ENCODE measurements at places on chromosomes 13 and 19.

GRCh38 chr13:51957377-51958216 is 53.7 kb downstream of the ATP7B start:
- no peak for DNase-seq

GRCh38 chr19:56885173-56885985 is 44.9 kb upstream of the PEG3 start:
- no peak for DNase-seq

DNA sequence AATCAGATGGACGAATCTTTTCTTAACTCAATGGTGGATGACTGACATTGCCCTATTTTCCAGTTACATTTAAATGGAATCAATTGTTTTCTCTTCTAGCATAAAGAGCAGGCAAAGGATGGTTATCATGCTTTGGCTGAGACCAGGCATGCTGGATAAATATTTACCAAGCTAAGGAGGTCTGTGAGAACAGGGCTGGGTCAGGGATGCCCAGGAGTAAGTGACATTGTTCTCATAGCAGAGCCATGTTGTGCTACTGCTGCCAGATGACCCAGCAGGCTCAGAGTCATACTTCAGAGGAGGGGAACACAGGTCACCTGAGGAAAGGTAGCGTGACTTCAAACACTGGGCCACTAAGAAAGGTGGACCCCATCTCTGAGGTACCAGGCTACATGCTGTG is 116.0 kb upstream of the RNF113B start:
- DNase-seq, result no peak

DNA sequence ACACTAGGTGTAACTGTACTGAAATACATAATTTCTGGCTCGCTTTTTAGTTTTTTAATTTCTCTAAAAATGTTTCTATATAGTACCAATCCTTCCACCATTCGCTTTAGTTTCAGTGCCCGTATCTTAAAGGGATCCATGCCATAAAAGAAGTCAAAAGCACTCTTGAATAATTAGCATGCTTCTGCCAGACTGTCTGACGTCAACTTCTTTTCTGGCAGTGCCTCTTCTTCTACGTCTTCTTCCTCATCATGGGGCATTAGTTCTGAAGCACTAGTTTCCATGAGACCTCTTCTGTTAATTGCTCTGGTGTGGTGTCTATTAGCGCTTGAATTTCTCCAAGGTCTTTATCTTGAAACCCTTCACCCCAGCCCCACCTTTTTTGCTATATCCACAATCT is 93.8 kb upstream of the DOCK9 start:
- DNase-seq, result no peak

DNA sequence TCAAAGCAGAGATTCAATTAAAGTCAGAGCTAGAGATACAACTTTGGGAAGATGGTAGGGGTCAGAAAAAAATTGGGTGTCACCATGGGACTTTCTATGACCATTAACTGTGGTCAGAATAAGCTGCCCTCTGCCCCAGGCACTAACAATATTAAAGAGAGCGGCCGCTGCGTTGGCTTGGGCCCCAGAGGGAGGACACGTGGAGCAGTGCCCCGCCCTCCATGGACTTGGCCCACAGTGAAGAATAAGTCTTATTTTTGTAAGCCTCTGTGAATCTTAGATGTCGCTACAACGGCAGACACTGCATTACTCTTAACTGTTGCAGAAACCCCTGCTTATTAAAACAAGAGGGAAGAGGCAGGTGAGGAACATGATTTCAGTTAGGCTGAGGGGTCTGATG is 172.7 kb downstream of the UQCRFS1 start:
- no peak for DNase-seq

GRCh38 chr13:113856716-113857065 is 7.2 kb downstream of the GAS6 start:
- DNase-seq, result no peak

DNA sequence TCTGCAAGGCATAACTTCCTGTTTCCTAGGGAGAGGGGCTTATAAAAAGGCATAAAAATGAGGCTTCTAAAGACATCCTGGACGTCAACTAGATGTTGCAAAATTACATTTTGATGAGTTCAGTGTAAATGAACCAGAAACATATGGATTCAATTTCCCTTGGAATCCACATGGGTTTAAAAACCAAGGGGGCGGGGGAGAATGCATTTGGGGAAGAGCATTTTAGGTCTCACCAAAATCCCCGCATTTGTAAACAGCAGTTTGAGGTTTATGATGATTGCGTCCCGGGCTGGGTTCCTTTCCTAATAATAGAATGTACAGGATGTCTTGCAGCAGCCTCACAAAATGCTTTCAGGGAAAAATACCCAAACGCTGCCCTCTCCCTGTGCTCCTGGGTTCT is 407.8 kb downstream of the ZNF536 start:
- DNase-seq, result peak; percentile 94

DNA sequence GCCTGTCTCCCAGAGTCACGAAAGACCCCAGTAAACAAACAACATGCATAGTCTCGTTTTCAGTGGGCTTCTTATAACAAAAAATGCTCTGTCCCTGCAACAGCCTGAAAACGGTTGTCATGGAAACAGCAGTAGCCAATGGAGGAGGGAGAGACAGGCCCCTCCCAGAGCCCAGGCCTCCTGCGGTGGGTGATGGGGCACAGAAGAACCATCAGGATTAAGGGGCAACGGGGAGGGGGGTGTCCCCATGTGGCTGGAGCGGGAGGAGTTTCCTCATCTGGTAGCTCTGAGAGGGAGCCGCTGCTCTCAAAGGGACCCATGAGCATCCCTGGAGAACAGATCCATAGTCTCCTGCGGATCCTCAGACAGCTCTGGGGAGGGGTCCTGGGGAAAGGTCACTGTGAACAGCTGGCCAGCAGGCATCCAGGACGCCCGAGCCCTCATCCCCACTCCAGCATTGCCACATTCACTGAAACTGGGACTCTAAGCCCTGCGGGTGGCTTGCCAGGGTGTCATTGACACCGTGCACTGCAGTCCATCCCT is 37.5 kb upstream of the PNMA8B start:
- no peak for DNase-seq

DNA sequence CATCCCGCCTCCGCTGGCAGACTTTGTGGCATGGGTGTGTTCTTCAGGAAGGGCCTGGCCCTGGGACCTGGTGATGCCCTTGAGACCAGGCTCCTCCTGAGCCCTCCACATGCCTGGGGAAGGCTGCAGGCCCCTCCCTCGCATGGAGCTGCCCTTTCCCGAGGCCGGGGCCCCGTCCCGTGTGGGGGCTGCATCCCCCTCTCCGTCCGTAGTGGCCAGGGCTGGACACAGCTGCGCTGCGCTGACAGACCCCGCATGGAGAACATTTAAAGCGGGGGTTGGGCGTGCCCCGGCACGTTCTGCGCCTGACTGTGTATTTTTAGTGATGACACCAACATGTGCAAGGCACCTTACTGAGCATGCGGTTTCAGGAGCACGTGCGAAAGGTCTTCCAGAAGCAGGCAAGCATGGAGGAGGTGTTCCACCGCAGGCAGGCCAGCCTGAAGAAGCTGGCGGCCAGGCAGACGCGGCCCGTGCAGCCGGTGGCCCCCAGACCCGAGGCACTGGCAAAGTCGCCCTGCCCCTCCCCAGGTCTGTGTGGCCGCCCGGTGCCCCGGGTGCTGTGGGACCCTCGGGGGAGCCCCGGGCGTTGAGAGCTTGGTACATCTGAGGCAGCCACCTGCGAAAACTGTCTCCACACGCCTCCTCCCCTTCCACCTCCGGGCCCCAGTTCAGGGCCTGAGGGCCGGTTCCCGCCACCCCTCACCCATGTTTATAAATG is 28.8 kb upstream of the F7 start:
- no peak for DNase-seq

DNA sequence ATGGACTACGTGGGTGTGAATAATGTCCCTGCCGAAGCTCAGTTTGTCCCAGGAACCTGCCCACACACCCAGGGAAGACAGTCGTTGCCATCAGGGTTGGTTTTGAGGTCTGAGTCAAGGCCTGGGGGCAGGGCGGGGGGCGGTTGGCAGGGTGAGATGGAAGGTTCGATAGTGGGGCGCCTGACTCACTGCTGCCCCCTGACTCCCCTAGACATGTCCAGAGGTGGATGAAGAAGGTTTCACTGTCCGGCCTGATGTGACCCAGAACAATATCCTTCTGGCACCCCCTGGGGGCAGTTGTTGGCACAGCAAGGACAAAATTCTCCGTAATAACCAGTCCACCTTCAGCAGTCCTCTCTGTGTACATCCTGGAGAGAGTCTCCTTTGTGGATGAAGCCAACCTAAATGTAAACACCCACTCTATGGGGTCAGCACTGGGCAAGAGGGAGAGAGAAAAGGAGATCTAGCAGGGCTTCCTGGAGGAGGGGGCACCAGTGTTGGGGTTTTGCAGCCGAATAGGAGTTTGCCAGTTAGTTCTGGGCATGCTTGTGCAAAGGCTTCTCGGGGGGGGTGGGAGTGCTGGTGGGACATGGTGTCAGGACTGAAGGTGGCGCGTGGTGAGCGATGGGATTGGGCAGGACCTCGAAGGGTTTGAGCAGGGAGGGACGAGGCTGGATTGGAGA is 19.6 kb upstream of the B3GNT3 start:
- DNase-seq, result no peak

DNA sequence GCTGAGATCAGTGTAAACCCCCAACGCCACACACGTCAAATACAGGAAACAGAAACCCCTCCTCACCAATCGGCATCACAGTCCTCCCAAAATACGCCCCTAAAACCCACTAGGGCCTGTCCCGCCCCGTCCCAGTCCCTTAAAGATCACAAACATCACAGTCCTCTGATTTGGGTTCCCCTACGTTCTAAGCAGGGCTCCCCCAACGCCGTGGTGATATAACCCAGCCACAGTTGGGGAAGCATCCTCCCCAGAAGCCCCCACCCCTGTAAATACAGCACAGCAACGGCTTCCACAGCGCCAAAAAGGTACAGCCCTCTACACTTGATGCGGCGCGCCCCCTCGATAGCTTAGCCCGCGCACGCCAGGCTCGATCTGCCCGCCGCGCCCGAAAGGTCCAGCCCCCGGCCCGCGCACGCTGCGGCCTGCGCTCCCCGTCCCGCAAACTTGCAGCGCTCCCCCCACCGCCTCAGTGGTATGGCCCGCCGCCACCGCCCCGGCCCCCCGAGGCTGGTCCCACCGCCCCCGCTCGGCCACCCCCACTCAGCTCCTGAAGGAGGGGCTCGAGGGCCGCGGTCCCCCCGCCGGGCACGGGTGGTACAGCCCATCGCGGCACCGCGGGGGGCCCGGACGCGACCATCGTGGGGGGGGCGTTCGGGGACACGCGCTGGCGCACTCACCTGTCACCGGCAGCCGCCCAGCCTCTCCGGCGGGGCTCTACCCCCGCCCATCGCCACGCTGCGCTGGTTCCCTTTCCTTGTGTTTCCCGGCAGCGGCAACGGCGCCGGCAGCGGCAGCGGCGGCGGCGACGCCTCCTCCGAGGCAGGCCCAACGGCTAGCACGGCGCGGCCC is at the start of gene AKT2:
TSS of gene AKT2 (minus strand) at position 845 of the 852 bp plus-strand sequence. CDS start 20,078 bp downstream, outside the sequence.
- peak; percentile 54 for DNase-seq

GRCh38 chr13:83876546-83876945 is 5.7 kb downstream of the SLITRK1 start:
- DNase-seq, result no peak

DNA sequence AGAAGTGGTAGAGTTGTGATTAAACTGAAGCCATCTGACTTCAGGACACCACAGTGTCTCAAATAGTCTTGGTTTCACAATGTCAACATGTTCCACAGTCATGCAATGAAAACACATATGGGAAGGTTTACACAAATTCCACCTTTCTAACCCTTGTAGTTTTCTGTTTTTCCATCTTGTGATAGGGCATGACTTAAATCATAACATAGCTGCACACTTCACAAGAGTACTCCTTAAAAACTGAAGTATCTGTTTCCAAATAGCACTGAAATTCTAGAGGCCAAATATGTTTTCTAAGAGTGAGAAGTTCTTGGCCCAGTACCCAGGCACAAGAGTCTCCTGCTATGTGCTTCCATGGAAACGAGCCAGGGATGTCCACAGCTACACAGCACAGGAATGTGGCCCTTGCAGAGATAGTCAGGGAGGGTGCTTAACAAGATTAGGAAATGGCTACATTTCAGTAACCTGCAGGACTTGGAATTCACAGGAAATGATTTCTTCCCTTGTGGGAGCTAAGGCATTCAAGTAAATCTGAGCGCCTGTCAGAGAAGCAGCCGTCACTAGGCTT is 269.1 kb downstream of the NDFIP2 start:
- peak; percentile 76 for DNase-seq

GRCh38 chr13:101514695-101515275 is 62.3 kb downstream of the ITGBL1 start:
- DNase-seq, result peak; percentile 19

- DNase-seq, result peak; percentile 70
Observed at GRCh38 chr19:49133621-49134454, 14.5 kb downstream of the PPFIA3 start.

DNA sequence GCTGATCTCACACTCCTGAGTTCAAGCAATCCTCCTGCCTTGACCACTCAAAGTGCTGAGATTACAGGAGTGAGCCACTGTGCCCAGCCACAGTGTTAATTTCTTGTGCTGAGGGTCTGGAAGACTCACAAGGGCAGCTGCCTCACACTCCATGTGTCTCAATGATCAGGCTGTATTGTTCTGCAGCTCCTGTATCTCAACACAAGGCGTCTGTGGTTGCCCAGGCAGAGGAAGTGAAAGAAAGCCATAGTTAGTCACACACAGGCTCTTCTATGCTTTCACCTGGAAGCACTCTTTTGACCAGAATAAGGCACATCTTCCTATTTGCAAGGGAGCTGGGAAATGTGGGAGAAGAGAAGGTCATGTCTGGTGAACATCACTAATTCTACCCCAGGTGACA is 107.3 kb upstream of the ZNF507 start:
- DNase-seq, result no peak

- DNase-seq, result no peak
Observed at GRCh38 chr19:39506944-39507714, 7.8 kb upstream of the SELENOV start.

GRCh38 chr13:68176475-68176874 is 946.3 kb upstream of the PCDH9 start:
- DNase-seq, result peak; percentile 2

DNA sequence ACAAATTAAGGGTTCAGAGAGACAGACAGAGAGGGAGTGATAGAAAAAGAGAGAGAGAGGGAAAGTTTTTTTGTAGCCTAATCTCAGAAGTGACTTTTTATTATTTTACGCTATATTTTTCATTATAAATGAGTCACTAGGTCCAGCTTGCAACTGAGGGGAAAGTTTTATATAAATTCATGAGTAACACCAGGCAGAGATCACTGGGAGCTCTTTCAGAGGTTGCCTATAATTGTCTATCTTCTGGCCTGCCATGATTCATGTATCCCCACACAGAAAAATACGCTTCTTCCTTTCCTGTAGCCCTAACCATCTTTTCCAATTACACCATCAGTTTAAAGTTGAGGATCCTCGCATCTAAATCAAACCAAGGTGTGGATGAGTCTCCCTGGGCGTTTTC is 467.9 kb downstream of the SLITRK1 start:
- no peak for DNase-seq

DNA sequence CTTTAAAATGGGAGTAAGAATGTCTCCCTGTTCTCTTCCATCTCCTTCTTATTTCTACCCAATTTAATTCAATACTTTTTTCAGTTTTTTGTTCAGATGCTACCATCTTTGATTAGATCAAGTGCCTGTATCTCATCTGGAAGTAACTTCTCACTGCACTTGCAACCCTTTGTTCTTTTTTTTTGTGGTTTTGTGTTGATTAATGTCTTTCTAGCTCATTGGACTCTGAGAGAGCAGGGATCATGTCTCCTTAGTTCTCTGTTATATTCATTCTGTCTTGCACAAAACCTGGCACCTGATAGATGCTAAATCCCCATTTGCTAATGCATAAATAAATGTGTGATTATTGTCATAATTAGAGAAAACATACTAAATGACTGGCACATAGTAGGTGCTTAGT is 834 bp upstream of the ITGBL1 start:
- DNase-seq, result no peak

- no peak for DNase-seq
Observed at GRCh38 chr13:45299194-45299593, 41.8 kb downstream of the TPT1 start.

- DNase-seq, result no peak
Observed at GRCh38 chr13:73293913-73294523, 235.2 kb downstream of the KLF5 start.
